Daoy (cell line): ENCODE measurements at places on chromosomes 3 and 15. TPM values are rescaled to one million over a fixed set of nuclear protein-coding genes. Genes with fewer than 3 reads are reported as not detected.

RASGRF1 gene
- total RNA-seq, result not detected in 2 replicates

PLAAT1 gene
- total RNA-seq, result 8.6 and 9.4 TPM in 2 replicates

DISP2 gene
- 0.51 and 1.1 TPM in 2 replicates for total RNA-seq

GOLGA8N gene
- total RNA-seq, result 0.23 and 0.51 TPM in 2 replicates

- DNase-seq, result peak; percentile 8
Observed at GRCh38 chr3:178393824-178394223, 142.4 kb upstream of the KCNMB2 start.

DNA sequence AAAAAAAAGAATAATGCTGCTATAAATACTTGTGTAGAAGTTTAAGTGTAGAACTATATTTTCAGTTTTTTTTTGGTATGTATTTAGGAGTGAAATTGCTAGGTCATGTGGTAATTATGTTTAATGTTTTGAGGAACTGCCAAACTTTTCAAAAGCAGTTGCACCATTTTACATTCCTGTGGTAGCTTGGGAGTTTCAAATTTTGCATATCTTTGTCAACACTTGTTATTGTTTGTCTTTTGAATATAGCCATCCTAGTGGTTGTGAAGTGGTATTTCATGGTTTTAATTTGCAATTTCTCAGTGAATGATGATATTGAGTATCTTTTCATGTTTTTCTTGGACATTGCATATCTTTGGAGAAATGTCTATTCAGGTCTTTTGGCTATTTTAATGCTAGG, 30.4 kb downstream of the SKIL start:
- DNase-seq, result no peak

GRCh38 chr15:33735637-33736247, 232.6 kb upstream of the CHRM5 start:
- peak; percentile 46 for DNase-seq

GRCh38 chr15:77983708-77984445, 93.6 kb downstream of the TBC1D2B start:
- no peak for DNase-seq

GRCh38 chr3:47491186-47491585, 15.4 kb upstream of the SCAP start:
- DNase-seq, result no peak

DNA sequence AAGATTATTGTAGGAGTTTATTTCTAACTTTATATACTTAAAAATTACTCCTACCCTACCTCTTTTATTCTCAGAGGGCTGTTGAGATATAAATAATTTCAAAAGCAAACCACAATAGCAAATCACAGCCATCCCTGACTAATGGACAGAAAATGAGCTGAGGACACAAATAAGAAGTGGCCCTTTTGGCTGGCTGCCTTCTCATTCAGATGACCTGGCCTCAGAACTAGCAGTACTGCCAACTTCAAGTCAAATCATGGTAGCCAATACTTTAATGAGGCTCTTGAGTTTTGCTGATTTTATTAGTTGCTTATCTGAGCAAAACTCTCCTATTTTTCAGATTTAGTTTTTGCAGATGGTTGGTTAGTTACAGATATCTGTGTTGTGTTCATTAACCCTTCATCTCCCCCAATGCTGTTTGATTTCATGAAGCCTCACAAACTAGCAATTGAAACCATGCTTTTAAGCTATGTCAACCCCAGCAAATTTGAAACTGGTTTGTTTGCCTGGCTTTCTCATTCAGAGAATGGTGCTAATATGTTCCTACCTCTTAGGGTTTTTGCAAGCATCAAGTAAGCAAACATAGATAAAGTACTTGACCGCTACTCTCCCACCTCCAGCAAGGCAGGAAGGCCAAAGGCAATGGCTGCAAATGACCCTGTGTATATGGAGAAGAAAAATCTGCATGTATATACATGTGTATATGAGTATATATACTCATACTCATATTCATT, 73.4 kb upstream of the HACD2 start:
- DNase-seq, result no peak

DNA sequence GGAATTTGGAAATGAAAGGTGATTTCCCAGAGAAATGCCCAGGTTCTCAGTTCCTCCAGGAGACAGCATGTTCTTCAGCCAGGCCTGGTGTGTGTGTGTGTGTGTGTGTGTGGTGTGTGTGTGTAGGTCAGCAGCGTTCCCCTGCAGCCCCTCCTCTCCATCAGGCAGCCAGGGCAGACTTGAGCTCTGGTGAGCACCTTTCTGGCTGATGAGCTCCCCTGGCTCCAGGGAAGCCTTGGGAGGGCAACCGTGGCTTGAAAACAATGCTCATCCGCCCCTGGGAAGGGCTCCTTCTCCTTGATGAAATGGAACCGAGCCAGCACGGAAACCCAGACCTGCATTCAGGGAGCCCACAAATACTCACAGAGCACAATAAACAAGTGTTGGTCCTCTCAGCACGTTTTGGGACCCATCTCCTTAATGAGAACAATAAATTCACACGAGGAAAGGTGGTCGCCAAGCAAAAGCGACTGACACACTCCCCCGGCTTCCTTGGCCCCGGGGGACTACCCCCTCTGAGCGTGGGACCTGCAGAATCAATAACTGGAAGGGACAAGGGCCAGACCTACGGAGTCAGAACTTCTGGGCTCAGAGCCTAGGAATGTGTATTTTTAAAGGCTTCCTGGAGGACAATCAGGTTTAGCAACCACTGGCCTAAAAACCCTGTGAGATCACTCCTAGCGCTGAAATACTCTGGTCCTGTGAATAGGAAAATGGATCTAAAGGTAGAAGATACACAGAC, 38.6 kb upstream of the HES1 start:
- DNase-seq, result no peak

GRCh38 chr3:105440113-105440512, 73.4 kb downstream of the ALCAM start:
- DNase-seq, result no peak

- no peak for DNase-seq
Observed at GRCh38 chr3:66655044-66655443, 154.2 kb upstream of the LRIG1 start.

GRCh38 chr3:67678665-67679064, 24.3 kb upstream of the SUCLG2 start:
- DNase-seq, result no peak

- peak; percentile 16 for DNase-seq
Observed at GRCh38 chr15:45549541-45550220, 27.1 kb upstream of the SLC30A4 start.

GRCh38 chr15:56739964-56740640, 6.8 kb upstream of the ZNF280D start:
- no peak for DNase-seq

- DNase-seq, result no peak
Observed at GRCh38 chr3:29870136-29870535, 589.3 kb downstream of the RBMS3 start.

DNA sequence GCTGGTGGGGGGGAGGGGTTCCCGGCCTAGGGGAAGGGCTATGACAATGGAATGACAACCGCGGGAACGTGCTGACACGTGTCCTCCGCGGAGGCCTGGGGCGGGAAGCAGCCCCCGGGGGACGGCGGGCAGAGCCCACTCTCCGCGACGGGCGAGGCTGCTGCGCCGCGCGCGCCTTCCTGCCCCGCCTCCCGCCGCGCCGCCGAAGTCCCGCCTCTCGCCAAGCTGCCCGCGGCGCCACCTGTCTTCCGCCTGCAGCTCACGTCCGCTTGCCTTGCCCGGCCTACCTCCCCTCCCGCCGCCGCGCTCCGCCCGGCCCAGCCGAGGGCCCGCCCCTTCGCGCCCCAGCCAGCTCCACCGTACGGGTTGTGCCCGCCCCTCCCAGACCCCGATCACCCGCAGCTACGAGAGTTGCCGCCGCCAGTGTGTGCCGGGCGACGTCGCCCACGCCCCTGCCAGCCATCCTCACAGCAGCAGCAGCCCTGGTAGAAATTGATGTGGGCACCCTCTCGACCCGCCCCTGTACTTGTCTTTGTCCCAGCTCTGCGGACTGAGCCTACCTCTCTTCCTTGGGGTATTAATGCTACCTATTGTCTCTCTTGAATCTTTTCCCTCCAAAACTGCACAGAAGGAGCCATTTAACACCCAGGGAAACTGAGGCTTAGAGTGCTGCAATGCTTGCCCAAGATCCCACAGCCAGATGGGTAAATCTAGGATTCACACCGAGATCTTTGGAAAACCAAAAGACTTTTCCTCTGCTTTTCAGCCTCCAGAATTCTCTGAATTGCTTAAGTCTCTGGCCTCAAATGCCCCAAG, at the start of gene PARP16:
PARP16 (minus strand) TSS at position 180 of the 816 bp plus-strand sequence. CDS start 457 bp downstream, outside the sequence.
- DNase-seq, result peak; percentile 94
